ENCODE measurements at places on chromosomes 5 and 9. TPM values are rescaled to one million over a fixed set of nuclear protein-coding genes. Genes with fewer than 3 reads are reported as not detected.

The PRR16 gene
- 0.69 TPM for total RNA-seq

The KDM3B gene
- total RNA-seq, result 71.7 TPM

DNA sequence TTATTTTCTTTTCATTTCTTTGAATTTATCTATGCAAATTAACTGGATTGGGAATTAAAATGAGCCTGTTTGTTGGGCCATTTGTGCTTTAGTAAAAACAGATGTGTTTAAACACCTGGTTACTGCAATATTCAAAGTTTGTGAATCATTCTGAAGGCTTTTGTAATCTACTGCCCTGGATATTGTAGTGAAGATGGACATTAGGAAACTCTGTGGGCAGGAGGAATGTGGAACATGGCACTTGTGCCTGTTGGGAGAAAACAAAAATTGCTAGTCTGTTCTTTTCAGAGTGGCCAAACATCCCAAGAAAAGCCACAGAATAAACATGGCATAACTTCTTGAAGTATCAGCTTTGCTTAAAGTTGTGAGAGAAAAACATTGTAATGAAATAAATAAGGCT lies 40.8 kb downstream of the CHSY3 start:
- DNase-seq, result no peak

- no peak for DNase-seq
Observed at GRCh38 chr5:42621242-42621641, 135.4 kb upstream of the CCDC152 start.

All from mucosa of descending colon (tissue), 3 donors.